ENCODE measurements at places on chromosomes 11 and 22.

DNA sequence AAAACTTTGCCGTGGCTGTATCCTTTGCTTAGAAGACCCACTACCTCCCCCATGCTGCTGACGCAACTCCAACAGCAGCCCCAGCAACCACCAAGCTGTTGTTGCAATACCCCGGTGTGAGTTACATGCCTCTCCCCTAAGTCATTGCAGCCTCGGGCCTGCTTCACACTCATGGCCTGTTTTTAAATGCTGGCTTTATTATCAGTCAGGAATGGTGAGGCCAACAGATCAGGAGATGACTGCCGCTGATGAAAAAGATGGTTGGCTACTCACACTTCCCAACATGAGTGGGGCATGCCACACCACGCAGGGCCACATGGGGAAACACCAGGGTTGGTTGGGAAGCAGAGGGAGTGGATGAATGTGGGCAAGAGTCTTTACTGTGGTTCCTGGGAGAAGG, 171.5 kb upstream of the SYT13 start:
- no peak for DNase-seq

DNA sequence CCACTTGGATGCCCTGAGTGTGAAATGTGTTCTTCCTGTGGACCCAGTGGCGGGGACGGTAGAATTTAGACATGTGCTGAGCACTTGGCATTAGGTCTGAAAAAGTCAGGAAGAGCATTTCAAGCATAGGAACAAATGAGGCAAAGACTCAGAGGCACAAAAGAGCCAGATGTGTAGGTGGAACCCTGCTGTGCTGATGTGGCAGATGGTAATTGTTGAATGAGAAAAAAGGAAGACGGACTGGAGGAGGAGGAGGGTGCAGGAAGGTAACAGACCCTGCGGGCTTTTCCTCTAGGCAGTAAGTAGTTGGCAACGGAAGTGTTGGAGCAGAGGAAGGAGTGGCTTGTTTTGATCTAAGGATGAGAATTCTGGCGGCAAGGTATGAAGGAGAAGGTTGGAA, 985.8 kb downstream of the TBC1D22A start:
- no peak for DNase-seq

- DNase-seq: no peak
Measured at GRCh38 chr11:126054882-126055281, 7.8 kb downstream of the CDON start.

DNA sequence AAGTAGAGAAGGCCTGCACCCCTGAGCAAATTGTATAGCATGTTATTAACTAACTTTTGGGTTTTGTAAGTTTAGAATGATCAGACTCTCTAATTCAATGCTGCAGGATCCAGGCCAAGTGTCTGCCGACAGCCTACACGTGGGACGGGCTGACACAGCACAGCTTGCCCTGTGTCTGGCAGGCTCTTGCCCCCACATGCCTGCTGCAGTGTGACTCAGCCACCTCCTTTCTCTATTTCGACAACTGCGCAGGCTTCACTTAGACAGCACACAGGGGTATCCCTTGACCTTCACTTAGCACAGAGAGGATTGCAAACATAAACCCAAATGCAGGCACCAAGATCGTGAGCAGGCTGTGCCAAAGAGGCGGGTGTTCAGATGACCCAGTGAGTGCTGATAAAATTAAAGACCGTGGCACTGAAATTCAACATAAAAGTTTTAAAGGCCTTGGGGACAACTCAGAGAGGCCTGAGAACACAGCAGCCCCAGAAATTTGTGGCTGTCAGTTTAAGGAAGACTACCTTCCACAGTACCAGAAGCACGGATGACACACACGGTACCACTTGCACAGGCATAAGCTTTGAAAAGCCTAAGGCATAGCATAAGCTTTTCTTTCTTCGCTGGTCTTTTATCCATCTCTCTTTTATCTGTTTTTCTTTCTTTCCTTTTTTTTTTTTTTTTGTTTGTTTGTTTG, 37.8 kb downstream of the SCN3B start:
- DNase-seq: no peak

DNA sequence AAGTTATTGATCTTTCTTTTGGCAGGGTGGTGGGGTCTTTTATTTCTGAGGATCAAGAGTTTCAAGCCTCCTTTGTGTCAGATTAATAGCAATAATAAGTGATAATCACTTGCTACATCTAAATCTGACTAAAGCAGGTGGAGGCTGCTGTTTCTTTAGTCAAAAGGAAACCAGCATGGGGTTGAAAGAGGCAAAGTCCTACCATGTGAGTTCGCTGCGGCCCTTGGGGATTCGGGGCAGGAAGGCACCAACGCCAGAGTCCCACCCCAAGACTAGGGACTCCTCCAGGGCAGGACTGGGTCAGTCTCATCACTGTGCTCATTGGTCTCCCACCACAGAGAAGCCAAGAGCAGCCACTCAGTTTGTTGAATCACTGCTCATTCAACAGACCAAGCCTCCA, 73.0 kb downstream of the TENM4 start:
- no peak for DNase-seq

Measured in posterior vena cava (tissue), 2 donors.